Fibroblast of skin of left quadriceps (primary cell): ENCODE measurements at places on chromosomes 16 and 17.

DNA sequence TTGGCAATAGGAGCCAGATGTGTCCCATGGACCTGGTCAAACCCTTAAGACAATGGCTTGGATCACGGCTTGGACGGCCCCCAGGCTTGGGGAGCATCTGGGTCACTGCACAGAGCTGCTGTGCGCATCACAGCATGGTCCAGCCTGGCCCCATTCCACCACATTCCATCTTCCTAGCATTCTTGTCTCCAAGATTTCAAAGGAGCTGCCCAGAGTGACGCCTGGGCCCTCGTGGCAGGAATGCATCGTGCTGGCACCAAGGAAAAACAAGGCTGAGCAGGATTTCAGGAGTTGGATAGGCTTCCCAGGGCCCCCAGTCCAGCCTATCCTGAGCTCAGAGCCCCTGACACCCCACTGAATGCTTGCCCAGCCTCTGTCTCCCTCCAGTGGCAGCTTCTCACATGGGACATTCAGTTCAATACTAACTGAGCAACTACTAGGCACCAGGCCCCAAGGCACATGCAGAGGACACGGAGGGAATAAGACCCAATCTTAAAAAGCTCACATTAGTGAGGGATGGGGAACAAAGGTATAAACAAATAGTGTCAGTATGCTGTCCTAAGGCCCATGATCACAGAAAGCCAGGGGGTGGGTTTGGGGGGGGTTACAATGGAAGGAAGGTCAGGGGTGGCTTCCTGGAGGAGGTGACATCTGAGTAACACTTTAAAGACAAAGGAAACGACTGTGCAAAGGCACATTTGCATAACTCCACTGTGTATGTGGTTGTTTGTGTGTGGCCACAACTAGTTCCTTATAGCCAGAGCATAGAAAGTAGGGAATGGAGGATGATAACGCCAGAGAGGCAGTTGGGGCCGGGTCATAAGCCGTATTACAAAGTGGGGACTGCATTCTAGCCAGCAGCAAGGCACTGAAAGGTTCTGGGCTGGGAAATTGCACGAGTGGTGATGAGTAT lies 34.1 kb downstream of the TK2 start:
- no peak for DNase-seq

DNA sequence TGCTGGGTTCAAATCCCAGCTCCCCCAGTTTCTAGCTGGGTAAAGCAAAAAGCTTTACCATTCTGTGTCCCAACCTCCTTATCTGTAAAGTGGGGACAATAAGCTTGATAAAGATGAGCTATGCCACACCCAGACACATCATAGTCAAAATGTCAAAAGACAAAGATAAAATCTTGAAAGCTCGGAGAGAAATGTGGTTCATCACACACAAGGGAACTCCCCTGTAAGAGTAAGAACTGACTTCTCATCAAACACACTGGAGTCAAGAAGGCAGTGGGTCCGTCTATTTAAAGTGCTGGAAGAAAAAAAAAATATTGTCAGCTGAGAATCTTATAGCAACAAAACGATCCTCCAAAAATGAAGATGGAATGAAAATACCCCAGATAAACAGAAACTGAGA lies 25.3 kb downstream of the CACNG5 start:
- DNase-seq = no peak

GRCh38 chr16:68785715-68786114 lies 48.6 kb downstream of the CDH1 start:
- DNase-seq = no peak

- no peak for DNase-seq
Observed at GRCh38 chr16:66459878-66460277, 32.8 kb downstream of the BEAN1 start.

- no peak for DNase-seq
Observed at GRCh38 chr16:51436742-51437141, 285.7 kb upstream of the SALL1 start.

GRCh38 chr17:69523244-69523861 lies 108.9 kb downstream of the MAP2K6 start:
- DNase-seq = peak; percentile 23

DNA sequence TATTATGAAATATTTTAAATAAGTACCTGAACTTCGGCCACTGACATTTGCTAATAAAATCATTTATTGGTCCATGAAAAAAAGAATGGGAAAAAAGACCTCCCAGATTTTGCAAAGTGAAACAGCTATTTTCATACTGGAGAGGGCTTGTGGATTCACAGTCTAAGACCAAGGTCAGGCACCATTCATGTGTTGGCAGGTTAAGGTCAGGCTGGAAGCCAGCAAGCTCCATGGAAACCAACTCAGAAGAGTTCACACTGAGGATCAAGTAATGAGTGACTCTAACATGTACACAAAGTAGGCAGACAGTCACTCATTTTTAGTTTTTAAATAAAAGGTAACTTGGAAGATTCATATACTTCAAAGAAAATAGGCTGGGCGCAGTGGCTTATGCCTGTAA lies 3.4 kb downstream of the DNAJA2 start:
- no peak for DNase-seq

- DNase-seq = peak; percentile 3
Observed at GRCh38 chr16:87324411-87325275, 7.5 kb upstream of the C16orf95 start.

- no peak for DNase-seq
Observed at GRCh38 chr16:55035029-55035428, 104.4 kb downstream of the IRX5 start.

- no peak for DNase-seq
Observed at GRCh38 chr17:50102164-50102991, 7.2 kb downstream of the PDK2 start.

- DNase-seq = no peak
Observed at GRCh38 chr16:58885528-58886170, 151.5 kb upstream of the GOT2 start.

- DNase-seq = no peak
Observed at GRCh38 chr16:3642397-3643094, 11.9 kb upstream of the DNASE1 start.

- no peak for DNase-seq
Observed at GRCh38 chr17:75079023-75079373, 8.8 kb upstream of the SLC16A5 start.

GRCh38 chr17:78128551-78129350 lies at the start of gene TMC6:
Gene TMC6, minus strand, starts transcription at chr17:78128755. Its CDS starts 1,923 bp downstream, at chr17:78126832.
- no peak for DNase-seq

GRCh38 chr17:1776857-1777256 lies 15.0 kb downstream of the SERPINF1 start:
- DNase-seq = no peak

DNA sequence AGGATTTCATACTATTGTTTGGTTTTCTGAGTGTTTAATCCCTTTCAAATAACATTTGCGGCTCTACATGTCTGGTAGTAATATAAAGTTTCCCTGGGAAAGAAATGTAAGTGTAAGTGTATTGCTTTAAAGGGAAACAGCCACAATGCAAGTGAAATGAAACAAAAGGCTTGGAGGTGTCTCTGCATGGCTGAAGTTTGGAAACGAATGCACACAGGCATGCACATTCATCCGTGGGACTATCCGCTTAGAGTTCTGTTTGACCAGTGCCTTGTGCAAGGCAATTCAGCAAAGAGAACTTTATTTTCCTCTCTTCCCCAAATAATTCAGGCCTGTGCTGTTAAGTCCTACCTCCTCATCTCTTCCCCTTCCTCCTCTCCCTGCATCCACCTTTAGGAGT lies 56.1 kb upstream of the MRTFB start:
- no peak for DNase-seq

DNA sequence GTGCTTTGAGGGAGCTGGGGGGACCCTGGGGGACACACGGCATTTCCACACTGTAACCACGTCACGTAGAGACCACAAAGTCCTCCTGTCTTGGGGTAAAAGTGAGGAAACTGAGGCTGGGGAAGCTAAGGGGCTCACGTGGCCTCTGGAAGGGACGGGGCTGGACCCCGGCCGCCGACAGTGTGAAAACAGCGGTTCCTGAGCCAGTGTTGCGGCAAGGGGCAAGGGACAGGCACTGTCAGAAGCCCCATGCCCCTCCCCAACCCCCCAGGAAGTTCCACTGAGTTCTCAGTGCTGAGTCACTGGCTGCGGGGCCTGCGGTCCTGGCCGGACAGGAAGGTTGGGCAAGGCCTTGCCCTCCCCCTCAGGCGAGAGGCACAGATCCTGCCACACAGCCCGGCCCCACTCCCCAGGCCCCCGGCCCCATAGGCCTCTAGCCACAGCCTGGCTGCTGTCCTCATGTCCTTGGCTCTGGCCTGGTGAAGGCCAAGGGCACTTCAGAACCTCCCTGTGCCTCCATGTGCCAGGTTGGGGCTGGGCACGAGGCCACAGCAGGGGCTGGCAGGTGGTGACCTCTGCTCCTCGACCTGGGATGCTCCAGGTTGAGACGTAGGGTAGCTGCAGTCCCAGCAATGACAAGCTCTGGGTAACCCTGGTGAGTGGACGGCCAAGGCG lies 5.0 kb upstream of the CCDC57 start:
- peak; percentile 61 for DNase-seq

GRCh38 chr16:88834670-88835069 lies 22.1 kb downstream of the GALNS start:
- DNase-seq = no peak

DNA sequence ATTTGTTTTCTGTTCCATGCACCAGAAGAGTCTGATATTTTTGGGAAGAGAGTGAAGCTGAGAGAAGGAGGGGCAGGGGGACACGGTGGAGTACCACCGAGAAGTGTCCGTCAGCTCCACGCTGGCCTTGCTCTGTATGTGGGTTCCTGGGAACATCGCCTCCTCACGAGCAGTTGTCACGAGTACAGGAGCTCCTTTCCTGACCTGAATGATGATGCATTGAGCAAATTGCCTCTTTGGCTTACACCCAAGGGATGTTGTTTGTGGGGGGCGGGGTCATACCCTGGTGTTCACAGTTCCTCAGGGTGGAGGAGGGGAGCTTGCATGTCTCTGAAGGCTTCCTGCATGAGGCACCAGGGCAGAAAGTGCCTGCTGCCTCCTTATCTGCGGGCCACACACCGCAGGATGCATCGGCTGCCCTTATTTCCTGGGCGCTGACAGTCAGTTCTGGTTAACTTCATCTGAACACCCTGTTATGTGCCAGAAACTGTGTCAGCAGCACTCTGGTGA lies 36.2 kb downstream of the RGS9 start:
- DNase-seq = peak; percentile 29

GRCh38 chr17:44540246-44541084 lies 16.8 kb upstream of the FZD2 start:
- DNase-seq = no peak

DNA sequence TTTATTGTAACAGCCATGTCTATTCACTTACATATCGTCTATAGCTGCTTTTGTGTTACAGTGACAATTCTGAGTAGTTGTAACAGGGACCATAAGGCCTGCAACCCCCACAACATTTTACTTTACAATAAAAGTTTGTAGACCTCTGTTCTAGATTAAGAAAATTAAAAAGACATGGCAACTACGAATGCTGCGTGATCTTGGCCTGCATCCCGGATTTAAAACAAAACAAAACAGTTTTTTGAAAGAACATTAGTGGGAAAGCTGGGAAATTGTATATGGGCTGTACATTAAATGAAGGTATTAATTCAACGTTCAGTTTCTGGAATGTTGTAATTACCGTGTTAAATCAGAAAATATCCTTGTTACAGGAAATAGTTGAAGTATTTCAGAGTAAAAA lies 64.1 kb downstream of the RMI2 start:
- DNase-seq = peak; percentile 77

GRCh38 chr17:9026741-9027140 lies 5.4 kb downstream of the NTN1 start:
- DNase-seq = no peak

GRCh38 chr17:66715745-66716156 lies 119.2 kb upstream of the CACNG5 start:
- peak; percentile 29 for DNase-seq
